ENCODE measurements at places on chromosomes 12 and 14.
A peak's percentile ranks its signal among the peaks of the same experiment; 100 is the strongest.

DNA sequence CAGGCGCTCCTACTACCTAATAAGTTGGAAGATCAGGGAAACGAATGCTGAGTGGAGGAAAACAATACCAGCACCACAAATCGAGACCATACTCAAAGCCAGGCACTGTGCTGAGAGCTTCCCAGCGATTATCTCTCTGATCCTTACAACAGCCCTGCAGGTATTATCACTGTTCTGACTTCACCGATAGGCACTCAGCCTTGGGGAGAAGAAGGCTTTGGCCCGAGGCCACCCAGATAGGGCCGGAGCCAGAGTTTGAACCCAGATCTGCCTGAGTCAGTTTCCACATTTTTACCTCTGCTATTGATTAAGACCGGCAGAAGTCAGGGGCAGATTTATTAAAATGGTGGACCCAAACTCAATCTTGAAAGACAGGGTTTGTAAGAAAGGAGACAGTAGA, 4.9 kb downstream of the SVOP start:
- no peak for DNase-seq

DNA sequence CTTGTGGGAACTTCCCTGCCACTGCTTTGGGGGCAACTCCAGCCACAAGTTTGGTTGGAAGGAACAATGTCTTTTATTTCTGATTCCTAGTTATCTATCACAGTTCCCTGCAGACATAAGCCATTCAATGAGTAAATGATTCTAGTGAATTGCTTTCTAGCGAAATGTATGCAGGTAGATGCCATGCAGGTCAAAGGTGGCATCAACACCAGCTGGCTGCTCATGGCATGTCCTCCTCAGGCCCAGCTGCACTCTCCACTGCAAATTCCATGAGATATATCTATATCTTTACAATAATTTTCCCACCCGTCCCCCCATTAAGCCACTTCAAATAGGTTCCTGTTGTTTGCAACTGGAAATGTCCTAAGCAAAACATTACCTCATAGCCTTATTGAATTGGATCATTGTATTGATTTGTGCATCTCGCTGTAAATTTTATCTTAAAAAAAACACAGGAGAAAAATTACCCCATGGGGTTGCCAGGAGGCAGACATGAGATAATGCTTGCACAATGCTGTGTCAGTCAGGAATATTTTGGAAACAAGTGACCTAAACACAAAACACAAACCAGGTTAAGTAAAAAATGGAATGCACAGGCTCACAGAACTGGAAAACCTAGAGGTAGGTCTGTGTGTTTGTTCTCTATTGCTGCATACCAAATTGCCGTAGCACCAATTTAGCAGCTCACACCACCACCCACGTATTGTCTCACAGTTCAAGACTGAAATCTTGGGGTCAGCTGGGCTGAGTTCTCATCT, 32.8 kb upstream of the TXNRD1 start:
- no peak for DNase-seq

DNA sequence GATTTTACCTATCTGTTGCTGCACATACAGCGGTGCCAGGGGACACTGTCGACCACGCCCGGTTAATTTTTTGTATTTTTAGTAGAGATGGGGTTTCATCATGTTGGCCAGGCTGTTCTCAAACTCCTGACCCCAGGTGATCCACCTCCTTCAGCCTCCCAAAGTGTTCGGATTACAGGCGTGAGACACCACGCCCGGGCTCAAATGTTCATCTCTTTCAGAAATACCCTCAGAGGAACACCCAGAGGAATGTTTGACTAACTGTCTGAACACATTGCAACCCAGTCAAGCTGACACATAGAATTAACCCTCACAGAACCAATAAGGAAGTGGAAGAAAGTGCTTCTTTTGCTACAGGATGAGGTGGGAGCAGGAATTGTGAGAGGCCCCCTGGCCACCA, 15.0 kb upstream of the ETFBKMT start:
- DNase-seq, result no peak

DNA sequence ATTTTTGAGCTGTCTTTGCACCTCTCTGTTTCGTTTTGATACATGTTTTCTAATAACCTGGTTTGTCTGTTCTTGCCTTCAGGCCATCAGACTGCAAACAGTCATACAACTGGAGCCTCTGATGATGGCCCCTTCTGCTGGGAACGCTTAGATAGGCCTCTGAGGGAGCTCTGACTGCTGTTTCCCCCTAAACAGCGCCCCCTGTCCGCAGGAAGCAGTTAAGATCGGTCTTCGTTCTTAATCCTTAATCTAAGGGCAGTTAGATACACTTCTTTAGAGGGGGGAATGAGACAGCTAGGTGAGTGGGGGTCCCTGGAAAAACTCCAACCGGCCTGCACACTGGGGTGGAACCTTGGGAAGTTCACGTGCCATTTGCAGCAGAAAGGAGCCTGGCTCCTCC, 1338.8 kb upstream of the SEL1L start:
- no peak for DNase-seq

DNA sequence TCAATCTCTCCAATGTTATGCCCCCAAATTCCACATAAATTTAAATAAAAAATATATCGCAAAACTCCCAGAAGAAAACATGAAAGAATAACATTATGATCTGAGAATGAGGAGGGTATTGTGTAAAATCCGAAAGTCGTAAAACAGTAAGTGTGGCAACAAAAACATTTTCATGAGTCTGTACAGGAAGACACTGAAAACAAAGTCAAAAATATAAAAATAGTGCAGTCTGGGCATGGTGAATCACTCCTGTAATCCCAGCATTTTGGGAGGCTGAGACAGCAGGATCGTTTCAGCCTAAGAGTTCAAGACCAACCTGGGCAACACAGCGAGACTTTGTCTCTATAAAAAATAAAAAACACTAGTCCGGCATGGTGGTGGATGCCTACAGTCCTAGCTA, 57.1 kb downstream of the SPTLC2 start:
- DNase-seq, result no peak

DNA sequence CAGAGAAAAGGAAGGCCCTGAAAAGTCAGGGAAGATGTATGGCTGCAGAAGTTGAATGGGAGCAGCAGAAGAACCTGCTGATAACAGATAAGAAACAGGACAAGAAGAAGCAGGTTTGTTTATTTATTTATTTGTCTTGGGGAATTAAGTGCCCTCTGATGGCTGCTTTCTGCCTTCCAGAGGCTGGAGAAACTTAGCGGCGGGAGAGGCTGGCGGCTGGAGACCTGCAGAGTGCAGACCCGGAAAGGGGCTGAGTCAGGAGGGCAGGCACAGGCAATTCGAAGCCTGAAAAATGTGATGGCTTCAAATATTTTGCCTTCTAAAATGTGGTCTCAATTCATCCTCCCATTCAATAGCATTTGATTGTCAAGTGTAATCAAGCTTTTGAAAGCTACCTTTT, 168.2 kb upstream of the GZMB start:
- DNase-seq, result no peak

DNA sequence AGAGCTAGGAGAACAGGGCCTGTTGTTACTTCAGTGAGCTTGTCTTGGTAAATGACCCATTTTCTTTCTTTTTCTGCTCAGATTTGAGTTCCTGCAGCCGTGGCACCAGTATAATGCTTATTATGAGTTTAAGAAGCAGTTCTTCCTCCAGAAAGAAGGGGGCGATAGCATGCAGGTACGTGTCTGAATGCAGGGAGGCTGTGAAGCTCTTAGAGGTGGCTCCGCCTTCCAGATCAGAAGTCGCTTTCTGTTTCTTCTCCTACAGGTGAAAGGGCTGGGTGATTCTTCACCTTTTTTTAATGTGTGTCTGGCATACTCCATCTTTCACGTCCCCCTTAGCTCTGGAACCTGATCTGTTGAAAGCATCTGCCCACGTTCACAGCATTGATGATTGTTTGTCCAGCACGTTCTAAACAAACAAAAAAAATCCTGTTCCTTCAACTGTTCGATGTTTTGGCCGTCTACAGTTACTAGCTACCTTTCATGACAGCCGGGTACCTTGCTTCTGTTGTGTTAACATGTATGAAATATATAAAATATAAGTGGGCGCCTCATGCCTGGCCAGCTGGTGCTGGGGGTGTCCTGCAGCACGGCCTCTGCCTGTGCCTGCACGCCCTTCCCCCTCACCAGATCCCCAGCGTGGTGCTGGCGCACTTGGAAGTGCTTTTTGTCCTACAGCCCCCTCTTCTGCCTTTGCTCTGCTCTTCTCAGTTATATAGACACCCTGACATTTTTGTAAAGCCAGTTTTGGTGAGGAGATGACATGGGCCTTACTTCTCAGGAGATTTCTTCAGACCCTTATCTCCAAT, 44.6 kb downstream of the SFSWAP start:
- DNase-seq, result no peak

DNA sequence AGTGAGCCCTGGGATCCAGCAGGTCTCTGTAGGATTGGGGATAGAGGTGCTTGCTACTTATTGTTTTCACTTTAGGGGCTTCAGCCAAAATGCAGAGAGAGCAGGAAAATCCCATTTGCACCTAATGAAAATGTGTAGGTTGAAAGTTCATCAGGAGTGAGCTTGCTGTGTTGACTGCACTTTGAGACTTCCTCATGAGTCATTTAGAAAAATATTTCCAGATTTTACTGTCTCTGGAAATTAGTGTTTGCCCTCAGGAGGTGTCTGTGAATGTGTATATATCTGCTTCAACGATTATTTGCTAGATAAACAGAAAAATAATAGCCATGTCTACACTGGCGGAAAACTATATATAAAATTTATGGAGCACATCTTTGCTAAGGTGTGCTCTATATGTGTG, 159.3 kb downstream of the CAND1 start:
- DNase-seq, result no peak

- DNase-seq, result no peak
Observed at GRCh38 chr12:11669348-11669747, 19.9 kb downstream of the ETV6 start.

- no peak for DNase-seq
Observed at GRCh38 chr12:62787023-62787422, 147.9 kb downstream of the PPM1H start.

- no peak for DNase-seq
Observed at GRCh38 chr14:94380225-94381148, 7.9 kb downstream of the SERPINA1 start.

- DNase-seq, result peak; percentile 48
Observed at GRCh38 chr14:24673534-24674203, 39.7 kb upstream of the GZMB start.

DNA sequence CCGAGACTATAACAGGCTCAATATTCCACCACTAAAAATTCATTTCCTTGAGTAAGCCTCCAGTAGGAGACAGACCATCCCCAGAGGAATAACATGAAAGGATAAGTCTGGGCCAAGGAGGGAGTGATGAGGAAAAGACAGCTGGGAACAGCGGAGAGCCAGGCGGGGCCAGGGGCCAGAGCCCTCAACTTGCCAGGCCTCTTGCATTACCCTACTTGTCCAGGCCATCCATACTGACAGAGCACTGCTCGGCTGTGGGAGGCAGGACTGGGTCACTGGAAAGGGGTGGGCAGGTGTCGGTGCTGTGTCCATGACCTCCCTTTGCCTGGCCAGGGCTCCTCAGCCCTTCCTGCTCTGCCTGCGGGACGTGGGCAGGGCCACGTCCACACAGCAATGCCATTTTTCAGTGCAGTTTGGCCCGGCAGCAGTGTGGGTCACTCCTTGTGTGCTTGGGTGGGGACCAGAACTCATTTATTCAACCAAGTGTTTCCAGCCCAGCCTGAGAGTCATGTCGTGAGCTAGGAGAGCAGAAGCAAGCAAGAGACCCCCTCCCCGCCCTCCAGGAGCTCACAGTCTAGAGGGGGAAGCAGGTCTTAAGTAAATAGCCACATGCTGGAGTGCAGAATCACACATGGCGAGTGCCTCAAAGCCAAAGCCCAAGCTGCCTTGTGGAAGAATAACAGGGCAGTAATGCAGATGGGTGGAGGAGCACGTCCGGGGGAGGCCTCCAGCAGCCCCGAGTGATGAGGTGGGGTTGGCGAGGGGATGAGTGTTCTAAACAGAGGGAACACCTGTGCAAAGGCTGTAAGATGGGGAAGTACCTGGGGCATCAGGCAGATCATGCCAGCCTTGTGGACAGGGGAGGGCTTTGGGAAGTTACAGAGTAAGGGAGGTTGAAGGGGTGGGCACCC, 8.9 kb upstream of the FAIM2 start:
- DNase-seq, result no peak

DNA sequence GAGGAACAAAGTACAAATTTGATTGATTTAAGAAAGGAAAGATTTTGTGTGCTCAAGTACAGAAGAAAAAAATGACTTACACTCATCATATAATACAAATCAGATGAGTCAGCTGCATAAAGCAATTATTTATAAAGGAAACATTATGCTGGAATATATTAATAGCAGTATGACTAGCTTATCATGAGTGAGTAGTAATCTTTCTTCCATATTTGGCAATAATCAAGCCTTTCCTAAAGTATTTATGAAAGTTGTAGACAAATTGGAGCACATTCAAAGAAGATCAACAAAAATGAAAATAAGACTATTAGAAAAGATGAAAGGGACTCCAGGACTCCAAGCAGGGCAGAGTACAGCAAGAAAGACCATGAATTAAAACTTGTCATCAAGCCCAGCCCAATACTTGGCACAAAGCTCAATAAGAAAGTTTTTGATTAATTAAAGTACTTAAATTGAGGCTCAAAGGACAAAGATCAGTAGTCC, 32.8 kb downstream of the CCER1 start:
- DNase-seq, result no peak

- no peak for DNase-seq
Observed at GRCh38 chr14:101417434-101417833, 143.9 kb upstream of the DIO3 start.

DNA sequence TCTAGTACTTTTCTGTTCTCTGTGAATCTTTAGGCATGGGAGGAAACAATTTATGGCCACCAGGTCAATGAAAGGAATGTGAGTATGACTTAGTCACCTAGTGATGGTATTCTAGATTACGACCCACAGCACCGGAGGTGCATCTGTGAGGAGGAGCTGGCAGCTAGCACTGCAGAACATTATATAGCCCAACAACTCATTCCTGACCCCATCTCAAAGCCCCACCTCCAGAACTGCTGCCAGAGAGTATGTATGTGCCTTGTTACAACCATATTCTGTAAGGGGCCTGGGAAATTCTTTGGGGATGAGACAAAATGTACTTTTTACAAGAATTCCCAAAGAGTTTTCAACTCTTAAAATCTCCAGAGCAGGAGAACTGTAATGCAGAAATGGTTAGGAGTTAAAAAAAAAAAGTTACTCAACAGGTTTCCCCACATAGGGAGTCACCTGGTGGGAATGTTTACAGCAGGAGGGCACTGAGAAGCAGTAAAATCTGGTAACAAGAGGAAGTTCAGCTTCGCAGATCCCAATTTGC, 34.9 kb upstream of the CERS5 start:
- DNase-seq, result no peak

Measured in activated CD4-positive, alpha-beta T cell treated with anti-CD3 and anti-CD28 coated beads for 24 hours (primary cell).